Kidney (tissue), 22 donors: ENCODE measurements at places on chromosomes 4 and X.

DNA sequence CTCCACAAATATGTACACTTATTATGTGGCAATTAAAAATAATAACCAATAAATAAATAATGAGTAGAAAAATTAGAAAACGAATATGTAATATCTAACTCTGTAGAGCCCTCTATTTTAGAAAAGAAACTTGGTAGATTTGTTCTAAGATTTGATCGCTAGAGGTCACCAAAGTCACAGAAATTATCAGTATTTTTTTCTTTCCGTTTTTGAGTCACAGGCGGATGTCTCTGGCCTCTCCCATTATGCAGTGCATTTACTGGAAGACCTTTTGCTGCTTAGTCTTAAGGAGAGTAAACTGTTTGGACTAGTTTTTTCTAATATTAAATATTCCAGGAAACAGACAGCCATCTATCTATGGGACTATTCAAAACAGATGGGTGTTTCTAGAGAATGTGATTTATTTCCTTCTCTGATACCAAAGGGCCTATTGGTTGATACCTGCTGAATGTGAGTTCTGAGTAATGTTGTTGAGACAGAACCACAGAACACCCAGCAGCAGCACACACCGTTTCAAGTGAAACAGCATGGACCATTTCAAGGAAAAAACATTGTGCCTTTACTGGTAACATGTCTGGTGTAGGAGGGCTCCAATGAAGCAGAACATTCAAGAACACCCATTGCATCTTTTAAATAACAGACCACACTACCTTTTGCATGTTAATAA is 34.0 kb upstream of the GYPA start:
- H3K36me3 ChIP-seq: no peaks in the 10 kb centered on the region
- no peaks in the 10 kb centered on the region for H3K27me3 ChIP-seq
- no peak overlapping the region for H3K4me3 ChIP-seq
- no peak for DNase-seq
- no peak overlapping the region for H3K27ac ChIP-seq

DNA sequence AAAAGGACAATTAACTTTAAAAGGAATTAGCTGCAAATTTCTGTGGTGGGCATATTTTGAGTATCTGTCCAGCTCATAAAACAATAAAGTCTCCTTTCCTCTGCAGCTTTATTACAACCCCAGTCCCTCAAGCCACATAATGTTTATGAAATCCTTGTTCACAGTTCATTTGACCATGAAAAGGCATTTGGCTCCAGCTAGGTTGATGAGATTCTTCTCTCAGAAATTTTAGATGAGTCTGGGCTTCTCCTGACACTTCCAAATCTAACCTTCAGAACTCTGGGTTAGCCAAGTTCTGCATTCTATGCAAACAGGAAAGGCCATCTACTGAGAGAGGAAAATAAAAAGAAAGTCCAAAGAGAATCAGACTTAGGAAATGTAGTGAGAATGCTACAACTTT is 156.8 kb downstream of the GRXCR1 start:
- H3K4me1 ChIP-seq: no peaks in the 10 kb centered on the region
- peak; percentile 11 for DNase-seq
- no peak overlapping the region for H3K27ac ChIP-seq

- H3K27ac ChIP-seq: no peak overlapping the region
- no peaks in the 10 kb centered on the region for H3K36me3 ChIP-seq
- H3K27me3 ChIP-seq: no peaks in the 10 kb centered on the region
- no peak for DNase-seq
Measured at GRCh38 chr4:183544109-183544508, 39.3 kb downstream of the ING2 start.

GRCh38 chrX:133529578-133529977 is 114.3 kb upstream of the GPC4 start:
- no peaks in the 10 kb centered on the region for H3K27me3 ChIP-seq
- H3K27ac ChIP-seq: no peak overlapping the region
- no peaks in the 10 kb centered on the region for H3K4me1 ChIP-seq
- no peak for DNase-seq
- H3K4me3 ChIP-seq: no peak overlapping the region

DNA sequence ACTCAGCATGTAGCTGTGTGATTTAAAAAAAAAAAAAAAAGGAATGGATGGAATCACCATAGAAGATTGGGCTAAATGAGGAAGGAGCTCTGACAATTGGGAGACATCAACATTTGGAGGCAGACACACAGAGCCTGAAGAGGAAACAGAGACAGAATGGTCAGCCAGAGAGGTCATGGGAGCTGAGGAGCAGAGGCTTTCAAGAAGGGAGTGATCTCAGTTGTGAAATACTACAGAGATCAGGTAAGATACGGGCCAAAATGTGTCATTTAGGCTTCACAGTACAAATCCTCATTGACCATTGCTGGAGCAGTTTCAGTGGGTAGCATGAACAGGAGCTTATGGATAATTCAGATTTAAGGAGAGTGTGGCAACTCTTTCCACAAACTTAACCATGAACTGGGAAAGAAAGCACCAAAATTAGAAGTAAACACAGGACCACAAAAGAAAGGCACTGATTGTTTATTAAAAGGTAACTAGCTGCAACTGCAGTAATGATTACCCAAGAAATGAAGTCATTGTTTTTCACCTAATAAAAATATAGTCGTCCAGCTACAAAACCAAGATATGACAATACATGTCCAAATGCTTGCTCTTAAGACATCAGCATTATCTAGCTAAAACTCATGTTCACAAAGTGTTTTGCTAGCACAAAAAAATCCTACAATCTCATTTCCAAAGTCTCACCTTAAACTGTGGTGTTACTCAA is 203.2 kb downstream of the DHX15 start:
- no peaks in the 10 kb centered on the region for H3K27me3 ChIP-seq
- no peaks in the 10 kb centered on the region for H3K36me3 ChIP-seq
- no peaks in the 10 kb centered on the region for H3K4me1 ChIP-seq

GRCh38 chrX:80021621-80022020 is 7.1 kb downstream of the TBX22 start:
- no peaks in the 10 kb centered on the region for H3K36me3 ChIP-seq
- no peak for DNase-seq
- H3K4me3 ChIP-seq: no peak overlapping the region
- H3K27me3 ChIP-seq: no peaks in the 10 kb centered on the region
- H3K27ac ChIP-seq: no peak overlapping the region

- H3K27me3 ChIP-seq: no peaks in the 10 kb centered on the region
- H3K4me3 ChIP-seq: no peak overlapping the region
- DNase-seq: no peak
- no peaks in the 10 kb centered on the region for H3K4me1 ChIP-seq
Measured at GRCh38 chr4:155403886-155404285, 27.1 kb upstream of the MAP9 start.

DNA sequence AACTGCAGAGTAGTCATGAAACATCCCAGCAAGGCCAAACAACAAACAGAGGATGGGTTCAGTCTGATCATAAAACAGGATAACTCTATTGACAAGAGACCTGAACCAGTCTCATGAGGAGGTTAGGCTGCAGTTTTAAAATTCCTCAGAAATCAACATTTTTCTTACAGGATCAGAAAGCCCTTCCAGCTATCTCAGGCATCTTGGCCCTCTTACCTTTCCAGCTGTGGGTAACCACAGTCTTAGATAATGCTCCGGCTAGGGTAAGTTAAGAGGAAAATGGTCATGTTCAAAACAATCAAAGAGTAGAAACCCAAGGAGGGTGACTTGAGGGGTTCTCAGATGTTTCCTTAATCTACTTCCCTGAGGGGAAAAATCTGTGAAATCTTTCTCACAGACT is 5.1 kb downstream of the CTSO start:
- no peaks in the 10 kb centered on the region for H3K27me3 ChIP-seq
- no peak overlapping the region for H3K27ac ChIP-seq
- H3K4me3 ChIP-seq: no peak overlapping the region
- DNase-seq: no peak
- no peaks in the 10 kb centered on the region for H3K4me1 ChIP-seq
- H3K36me3 ChIP-seq: no peaks in the 10 kb centered on the region

GRCh38 chrX:125293850-125294780 is 25.6 kb upstream of the TEX13C start:
- H3K27ac ChIP-seq: no peak overlapping the region
- no peaks in the 10 kb centered on the region for H3K4me1 ChIP-seq
- no peak overlapping the region for H3K4me3 ChIP-seq
- H3K27me3 ChIP-seq: no peaks in the 10 kb centered on the region
- DNase-seq: no peak

- H3K27ac ChIP-seq: no peak within 1 kb of the TSS
- no peaks in the 10 kb centered on the region for H3K4me1 ChIP-seq
- no peak within 1 kb of the TSS for H3K4me3 ChIP-seq
- H3K27me3 ChIP-seq: no peaks in the 10 kb centered on the region
Measured at GRCh38 chrX:9966775-9967408, at the start of gene CLDN34. Gene CLDN34 (plus strand): TSS chrX:9967358. CDS start chrX:9967358, 0 bp downstream.

DNA sequence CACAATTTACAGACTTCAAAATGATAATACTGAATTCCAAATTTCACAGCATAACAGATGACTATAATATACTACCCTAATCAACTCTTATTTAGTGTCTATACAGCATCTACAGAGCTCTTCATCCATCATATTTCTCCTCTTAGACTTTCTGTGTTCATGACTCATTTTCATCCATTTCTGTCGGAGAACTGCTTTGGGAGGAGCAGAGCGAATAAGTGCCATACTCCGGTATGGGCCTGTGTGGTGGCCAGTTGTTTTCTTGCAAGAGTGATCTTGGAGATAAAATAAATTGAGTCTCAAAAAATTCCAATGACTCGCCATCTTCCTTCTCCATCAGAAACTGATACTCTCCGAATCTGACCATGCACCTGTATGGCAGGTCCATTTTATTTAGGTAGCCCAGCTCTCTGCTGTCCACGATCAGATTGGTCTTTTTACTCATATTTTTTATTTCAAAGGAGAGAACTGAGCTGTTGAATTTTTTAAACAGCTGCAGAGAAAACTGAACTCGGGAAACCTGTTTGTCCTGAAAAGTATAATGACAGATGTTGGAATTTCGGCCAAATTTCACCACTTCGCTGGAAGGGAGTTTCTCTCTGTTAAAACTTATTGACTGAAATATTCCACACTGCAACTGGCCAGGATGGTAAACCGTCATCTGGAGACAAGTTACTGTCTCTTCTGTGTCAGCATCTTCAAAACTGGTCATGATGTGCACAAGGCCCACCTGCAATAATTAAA is 7.8 kb downstream of the TIFA start:
- no peak overlapping the region for H3K27ac ChIP-seq
- H3K4me3 ChIP-seq: no peak overlapping the region
- no peak for DNase-seq
- no peaks in the 10 kb centered on the region for H3K4me1 ChIP-seq

DNA sequence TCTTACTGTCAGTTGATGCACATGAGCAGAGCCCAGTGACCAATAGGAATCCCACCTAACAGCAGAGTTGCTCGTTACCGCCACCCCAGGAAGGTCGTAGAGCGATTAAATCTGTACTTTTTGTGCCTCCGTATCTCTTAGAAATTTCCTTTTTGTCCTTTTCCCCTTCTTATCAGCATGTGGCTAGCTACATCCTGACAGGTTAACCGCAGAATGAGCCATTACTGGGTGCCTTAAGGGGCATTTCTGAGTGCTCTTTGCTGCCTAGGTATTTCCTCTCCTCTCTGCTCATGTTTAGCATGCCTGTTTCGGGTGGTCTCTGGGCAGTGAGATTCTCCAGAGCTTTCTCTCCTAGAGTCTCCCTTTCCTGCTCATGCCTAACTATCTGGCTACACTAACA is 530.5 kb downstream of the FAM133A start:
- H3K27me3 ChIP-seq: no peaks in the 10 kb centered on the region
- no peak overlapping the region for H3K27ac ChIP-seq
- no peaks in the 10 kb centered on the region for H3K4me1 ChIP-seq
- H3K4me3 ChIP-seq: no peak overlapping the region
- no peak for DNase-seq

GRCh38 chr4:33696586-33696985 is 2547.7 kb downstream of the ARAP2 start:
- no peak for DNase-seq
- no peak overlapping the region for H3K4me3 ChIP-seq
- H3K4me1 ChIP-seq: no peaks in the 10 kb centered on the region
- no peaks in the 10 kb centered on the region for H3K36me3 ChIP-seq
- H3K27me3 ChIP-seq: no peaks in the 10 kb centered on the region
- no peak overlapping the region for H3K27ac ChIP-seq

- no peaks in the 10 kb centered on the region for H3K36me3 ChIP-seq
- no peaks in the 10 kb centered on the region for H3K4me1 ChIP-seq
- no peaks in the 10 kb centered on the region for H3K27me3 ChIP-seq
- no peak for DNase-seq
Measured at GRCh38 chr4:146585761-146586333, 52.8 kb upstream of the POU4F2 start.

- no peak for DNase-seq
- H3K4me3 ChIP-seq: no peak overlapping the region
- H3K27me3 ChIP-seq: no peaks in the 10 kb centered on the region
- H3K4me1 ChIP-seq: no peaks in the 10 kb centered on the region
- H3K36me3 ChIP-seq: no peaks in the 10 kb centered on the region
Measured at GRCh38 chrX:13123247-13123856, 78.9 kb upstream of the FAM9C start.

GRCh38 chr4:113838460-113838859 is 76.9 kb upstream of the CAMK2D start:
- H3K27me3 ChIP-seq: no peaks in the 10 kb centered on the region
- no peak for DNase-seq
- H3K27ac ChIP-seq: no peak overlapping the region
- no peak overlapping the region for H3K4me3 ChIP-seq
- no peaks in the 10 kb centered on the region for H3K36me3 ChIP-seq
- H3K4me1 ChIP-seq: no peaks in the 10 kb centered on the region

DNA sequence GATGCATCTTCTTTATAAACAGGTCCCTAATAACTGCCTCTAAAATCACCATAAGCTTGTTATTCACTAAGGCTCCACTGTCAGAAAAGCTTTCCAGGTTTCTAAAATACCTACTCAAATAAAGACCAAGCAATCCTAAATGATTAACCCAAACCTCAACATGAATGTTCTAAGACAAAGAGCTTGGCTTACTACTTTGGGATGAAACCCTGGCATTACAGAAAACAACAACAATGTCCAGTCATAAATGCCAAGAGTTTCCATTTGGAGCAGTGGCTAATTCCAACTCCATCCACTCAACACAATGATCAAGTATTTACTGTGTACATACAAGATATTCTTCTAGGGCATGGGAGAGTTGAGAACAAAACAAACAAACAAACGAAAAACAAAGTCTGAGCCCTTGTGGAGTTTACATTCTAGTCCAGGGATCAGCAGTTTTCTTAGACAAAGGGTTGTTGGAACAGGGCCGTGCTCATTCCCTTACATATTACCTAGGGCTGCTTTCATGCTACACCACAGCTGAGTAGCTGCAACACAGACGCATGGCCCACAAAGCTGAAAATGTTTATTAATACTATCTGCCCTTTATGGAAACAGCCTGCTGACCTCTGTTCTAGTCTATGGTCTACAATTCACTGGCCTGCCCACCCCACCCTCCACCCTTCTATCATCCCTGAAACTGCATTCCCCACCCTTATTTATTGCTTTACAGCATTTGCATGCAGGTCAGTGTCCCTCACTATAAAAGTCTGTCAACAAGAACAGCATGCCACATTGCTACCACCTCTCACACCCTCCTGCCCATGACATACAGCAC is 23.7 kb downstream of the ABCG2 start:
- H3K27ac ChIP-seq: no peak overlapping the region
- H3K36me3 ChIP-seq: no peaks in the 10 kb centered on the region

GRCh38 chrX:48694776-48695533 is 1.6 kb upstream of the SUV39H1 start:
- no peak overlapping the region for H3K4me3 ChIP-seq
- no peaks in the 10 kb centered on the region for H3K27me3 ChIP-seq
- H3K27ac ChIP-seq: no peak overlapping the region
- DNase-seq: peak; percentile 14
- peaks cover 8% of the 10 kb centered on the region for H3K4me1 ChIP-seq
- no peaks in the 10 kb centered on the region for H3K36me3 ChIP-seq

GRCh38 chrX:32533848-32534247 is 677.5 kb downstream of the DMD start:
- DNase-seq: no peak
- H3K36me3 ChIP-seq: no peaks in the 10 kb centered on the region
- H3K4me1 ChIP-seq: no peaks in the 10 kb centered on the region
